ENCODE measurements at places on chromosomes 7 and 10. TPM values are rescaled to one million over a fixed set of nuclear protein-coding genes. Genes with fewer than 3 reads are reported as not detected.
A peak's percentile ranks its signal among the peaks of the same experiment; 100 is the strongest.

THSD7A gene
- total RNA-seq: 1.7 TPM

ANKRD61 gene
- total RNA-seq: not detected

SLC13A4 gene
- total RNA-seq: 1.9 TPM

CC2D2B gene
- total RNA-seq: 3.9 TPM

GATA3 gene
- total RNA-seq: 91.0 TPM

ZNF117 gene
- 18.2 TPM for total RNA-seq

CYP2C19 gene
- 1.9 TPM for total RNA-seq

PILRB gene
- 125 TPM for total RNA-seq

NODAL gene
- not detected for total RNA-seq

BLNK gene
- total RNA-seq: 4.7 TPM

IDI2 gene
- total RNA-seq: not detected

ARMH3 gene
- 23.2 TPM for total RNA-seq

AEBP1 gene
- 24.3 TPM for total RNA-seq

GUSB gene
- 15.7 TPM for total RNA-seq

DNA sequence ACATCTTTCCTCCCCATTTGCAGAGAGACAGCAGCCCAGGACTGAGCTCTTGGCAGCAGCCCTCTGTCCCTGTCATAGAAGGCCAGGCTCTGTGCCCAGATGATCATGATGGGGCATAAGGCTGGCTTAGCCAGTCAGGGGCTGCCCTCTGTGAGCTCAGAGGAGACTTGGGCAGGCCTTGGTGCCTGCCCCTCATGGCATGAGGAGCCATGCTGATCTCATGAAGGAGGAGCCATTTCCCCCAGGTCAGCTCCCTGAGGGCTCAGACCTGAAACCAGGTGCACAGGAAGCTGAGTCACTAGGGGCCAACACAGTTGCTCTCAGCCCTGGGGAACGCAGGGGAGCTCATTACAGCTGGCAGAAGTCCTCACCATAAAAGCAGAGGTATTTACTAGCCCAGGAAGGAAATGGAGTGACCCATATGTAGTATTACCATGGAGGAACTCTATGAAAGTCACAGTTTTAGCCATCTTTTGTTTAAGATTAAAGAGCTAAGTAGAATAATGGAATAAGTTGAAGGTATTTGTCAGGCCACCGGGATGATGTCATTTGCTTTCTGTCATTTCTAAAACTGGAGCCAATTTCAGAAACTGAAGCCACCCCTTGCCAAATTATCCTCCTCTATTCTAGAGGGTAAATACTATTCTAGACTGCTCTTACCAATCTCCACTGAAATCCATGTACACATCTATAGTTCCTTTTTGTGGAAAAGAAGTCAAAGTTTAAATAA is 362.4 kb upstream of the ZNF32 start:
- no peak for DNase-seq

DNA sequence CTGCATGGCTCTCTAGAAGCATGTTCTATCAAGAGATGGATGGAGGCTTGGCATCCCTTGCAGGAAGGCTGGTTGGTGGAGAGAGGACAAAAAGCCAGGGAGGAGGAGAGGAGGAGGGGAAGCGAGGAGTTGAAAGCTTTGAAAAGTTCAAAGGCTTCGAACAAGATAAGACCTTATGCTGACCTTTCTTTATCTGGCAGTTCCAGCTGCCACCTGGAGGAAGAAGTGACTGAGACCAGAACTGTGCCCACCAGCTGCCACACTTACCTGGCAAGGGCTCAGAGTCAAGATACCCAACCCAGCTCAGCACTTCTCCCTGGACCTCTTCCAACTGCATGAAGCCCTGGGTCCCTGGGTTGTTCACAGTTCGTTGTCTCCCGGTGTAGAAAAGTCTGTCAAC is 14.8 kb downstream of the CCL24 start:
- DNase-seq: no peak

- no peak for DNase-seq
These were observed 28.7 kb upstream of the NAMPT start for GRCh38 chr7:106313456-106313901.

- peak; percentile 100 for DNase-seq
These were observed at the start of gene SHOC2 for GRCh38 chr10:110919349-110919931. Gene SHOC2, plus strand, starts transcription at chr10:110919604. Its CDS starts 44,755 bp downstream, at chr10:110964359.

DNA sequence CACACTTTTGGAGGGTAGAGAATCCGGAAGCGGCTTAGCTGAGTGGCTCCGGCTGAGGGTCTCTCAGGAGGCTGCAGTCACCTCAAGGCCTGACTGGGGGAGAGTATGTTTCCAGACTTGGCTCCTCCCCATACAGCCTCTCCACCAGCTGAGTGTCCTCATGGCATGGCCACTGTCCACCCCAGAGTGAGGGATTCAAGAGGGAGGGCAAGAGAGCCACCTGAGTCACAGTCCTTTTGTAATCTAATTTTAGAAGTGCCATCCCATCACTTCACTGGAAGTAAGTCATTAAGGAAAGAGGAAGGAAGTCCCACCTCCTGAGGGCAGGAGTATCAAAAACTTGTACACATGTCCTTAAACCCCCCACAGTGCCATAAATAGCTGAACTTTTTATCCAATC is 134.0 kb downstream of the GLI3 start:
- no peak for DNase-seq

DNA sequence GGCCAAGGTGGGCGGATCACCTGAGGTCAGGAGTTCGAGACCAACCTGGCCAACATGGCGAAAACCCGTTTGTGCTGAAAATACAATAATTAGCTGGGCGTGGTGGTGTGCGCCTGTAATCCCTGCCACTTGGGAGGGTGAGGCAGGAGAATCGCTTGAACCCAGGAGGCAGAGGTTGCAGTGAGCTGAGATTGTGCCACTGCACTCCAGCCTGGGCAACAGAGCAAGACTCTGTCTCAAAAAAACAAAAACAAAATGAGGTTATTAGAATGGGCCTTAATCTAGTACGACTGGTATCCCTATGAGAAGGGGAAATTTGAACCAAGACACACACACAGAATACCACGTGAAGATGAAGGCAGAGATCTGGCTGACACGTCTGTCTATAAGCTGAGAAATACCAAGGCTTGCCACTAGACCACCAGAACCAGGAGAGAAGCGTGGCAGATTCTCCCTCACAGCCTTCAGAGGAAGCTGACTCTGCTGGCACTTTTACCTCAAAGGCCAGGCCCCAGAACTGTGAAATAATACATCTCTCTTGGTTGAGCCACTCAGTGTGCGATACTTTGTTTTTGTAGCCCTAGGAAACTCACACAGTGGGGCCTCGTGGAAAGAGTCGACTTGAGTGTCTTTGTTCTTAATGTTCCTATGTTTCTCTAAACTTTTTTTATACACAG is 59.6 kb downstream of the TMEM209 start:
- DNase-seq: no peak

- no peak for DNase-seq
These were observed 9.6 kb upstream of the CTBP2 start for GRCh38 chr10:125169915-125170314.

DNA sequence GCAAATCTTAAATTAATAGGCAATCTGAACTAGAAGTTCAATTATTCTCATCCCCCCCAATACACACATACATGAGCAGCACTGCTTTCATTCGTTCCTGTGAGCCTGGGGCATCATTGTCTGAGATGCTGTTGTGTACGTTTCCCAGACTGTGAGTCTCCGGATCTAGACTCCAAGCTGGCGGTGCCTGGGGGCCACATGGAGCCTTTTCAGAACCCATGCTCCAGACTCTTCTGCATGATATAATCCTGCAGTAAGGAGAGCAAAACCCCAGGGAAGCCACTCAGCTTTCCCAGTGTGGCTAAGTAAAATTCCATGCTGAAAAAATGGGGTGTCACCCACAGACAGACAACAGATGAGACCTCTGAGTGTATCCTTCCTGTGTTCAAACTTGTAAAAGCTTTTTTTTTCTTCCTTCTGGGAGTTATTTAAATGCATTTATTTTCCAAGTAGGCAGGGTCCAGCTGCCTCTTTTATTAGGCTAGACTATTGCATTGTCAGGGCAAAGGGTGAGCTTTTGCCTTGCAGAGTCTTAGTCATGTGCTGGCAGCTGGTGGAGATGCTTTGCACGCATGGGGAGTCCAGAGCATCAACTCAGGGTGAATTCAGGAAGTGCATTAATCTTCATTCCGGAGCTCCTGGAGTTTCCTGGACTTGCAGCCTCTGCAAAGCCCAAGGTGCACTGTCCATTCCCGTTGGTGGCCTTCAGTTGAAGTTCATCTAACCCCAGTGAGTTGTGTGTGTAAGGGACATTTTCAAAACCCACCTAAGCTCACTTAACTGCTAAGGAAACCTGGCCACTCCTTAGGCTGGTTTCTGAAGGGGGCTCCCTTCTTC is 185.7 kb upstream of the ADO start:
- DNase-seq: no peak

- DNase-seq: no peak
These were observed 2.0 kb downstream of the PLCE1 start for GRCh38 chr10:93995598-93996271.

DNA sequence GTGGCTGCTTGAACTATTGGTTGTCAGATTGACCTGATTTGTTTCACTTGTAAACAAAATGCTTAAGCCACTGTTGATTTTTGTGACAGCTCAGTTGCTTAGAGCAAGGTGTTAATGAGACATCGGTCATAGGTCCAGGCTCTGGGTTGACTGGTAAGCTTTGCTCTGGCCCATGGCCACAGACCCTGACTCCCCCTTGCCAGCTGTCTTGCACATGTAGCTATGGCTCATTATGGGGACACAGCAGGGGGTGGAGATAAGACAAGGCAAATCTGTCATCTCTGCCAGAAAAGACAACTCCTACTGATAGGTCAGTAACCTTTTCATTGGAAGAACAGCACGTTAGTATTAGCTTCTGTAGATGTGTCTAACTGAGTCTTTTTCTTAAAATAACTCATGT is 95.3 kb downstream of the KAT6B start:
- no peak for DNase-seq

DNA sequence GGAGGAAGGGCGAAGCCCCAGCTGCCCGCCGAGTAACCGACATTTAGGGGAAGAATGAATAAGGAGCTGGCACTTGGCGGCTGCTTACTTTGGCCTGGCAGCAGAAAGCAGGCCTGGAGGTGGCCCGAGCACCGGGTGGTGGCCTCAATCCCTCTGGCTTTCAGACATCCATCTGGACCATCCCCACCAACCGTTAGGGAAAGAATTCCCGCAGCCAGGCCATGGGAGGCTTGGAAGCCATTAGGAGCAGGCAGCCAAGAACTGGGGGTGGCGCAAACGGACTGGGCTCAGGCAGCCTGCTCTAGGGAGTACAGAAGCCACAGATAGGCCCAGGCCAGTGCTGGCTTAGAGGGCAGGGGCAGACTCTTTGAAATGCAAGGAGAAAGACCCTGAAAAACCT is 132.7 kb downstream of the NEURL1 start:
- DNase-seq: no peak

GRCh38 chr7:155203059-155203881 is 94.4 kb upstream of the INSIG1 start:
- peak; percentile 62 for DNase-seq

DNA sequence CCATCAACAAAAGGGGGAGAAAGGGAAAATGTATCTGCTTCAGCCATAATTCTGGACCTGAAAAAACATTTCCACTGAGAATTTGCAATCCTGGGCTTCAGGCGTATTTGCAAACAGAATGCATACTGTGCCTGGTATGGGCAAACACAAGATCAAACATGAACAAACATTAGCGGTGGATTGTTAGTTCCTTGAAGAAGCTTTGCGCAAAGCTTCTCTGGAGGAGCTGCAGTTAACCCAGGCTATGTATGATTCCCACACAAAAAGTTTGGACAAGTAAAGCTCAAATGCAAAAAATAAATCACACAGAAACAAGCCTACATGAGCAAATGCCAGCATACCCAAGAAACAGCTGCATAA is 20.4 kb upstream of the HILPDA start:
- DNase-seq: no peak

- DNase-seq: no peak
These were observed 370.1 kb upstream of the GALNT17 start for GRCh38 chr7:70761711-70762328.

DNA sequence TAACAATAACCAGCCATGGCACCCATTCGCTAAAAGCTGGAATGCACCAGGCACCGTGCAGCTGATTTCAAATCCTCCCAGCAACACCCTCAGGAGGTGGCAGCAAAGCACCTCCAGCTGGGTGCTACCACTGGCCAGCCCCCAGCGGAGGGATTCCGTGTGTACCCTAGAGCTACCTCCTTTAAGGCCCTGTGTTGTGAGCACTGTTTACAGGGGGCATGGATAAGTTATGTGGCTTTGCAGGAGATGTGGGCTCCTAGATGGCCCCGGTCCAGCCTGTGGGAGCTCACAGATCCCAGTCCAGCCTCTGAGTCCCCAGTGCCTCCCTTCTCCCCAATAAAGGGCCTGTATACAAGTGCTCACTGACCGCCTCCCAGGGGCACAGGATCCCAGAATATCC is 27.1 kb downstream of the TNRC18 start:
- DNase-seq: no peak

GRCh38 chr7:102974366-102975236 is 61.8 kb downstream of the LRRC17 start:
- DNase-seq: no peak

GRCh38 chr7:42070068-42070467 is 166.9 kb downstream of the GLI3 start:
- DNase-seq: no peak

DNA sequence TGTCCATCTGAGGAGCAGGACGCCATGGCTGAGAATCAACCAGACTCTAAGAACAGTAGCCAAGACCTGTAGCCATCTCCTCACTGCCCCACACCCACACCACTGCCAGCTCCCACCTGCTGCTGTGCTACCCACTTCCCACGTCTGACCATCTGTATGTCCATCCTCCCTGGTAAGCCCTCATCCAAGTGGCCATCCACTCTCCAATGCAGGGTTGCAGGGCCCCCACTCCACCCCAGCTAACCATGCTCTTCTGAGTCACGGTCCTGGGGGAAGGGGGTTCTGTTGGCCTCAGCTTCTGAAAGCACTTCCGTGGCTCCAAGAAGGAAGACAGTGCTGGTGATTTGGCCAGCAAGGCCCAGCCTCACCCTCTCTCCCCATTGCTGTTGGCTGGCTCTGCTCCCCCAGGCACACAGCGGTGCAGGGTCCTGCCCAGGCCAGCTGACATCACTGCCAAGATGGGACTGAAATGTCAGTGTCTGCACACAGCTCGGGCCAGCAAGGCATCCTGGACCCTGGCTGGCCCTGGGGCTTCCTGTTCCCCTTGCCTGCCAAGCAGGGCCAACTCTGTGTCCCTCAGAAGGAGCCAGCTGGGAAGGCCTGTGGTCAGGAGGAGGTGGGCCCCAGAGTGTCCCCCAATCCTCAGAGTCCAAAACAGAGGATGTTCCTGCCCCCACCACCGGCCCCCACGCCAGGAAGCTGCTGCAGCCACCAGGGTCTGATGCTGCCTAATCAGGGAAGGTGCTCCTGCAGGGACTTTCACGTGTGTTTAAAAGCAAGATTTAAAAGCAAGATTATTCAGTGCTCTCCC is 17.5 kb downstream of the RASGEF1A start:
- peak; percentile 43 for DNase-seq

DNA sequence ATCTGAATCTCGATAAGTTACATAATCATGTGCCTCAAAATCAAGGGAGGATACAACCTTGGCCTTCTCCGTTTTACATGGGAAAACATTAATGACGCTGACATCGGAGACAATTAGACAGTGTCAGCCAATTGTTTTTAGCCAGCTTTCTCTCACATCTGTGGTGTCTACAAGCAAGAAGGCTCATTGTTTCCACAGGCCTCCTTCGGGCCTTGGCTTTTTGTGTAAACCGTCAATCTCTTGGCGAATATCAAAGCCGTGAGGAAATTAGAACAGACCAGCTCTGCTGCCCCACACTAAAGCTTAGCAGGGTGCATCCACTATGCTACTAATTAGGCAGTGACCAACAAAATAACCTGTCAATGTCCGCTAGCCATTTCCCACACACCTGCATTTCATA is 43.2 kb downstream of the VAX1 start:
- DNase-seq: no peak
